ENCODE measurements at places on chromosomes 7 and 10.

DNA sequence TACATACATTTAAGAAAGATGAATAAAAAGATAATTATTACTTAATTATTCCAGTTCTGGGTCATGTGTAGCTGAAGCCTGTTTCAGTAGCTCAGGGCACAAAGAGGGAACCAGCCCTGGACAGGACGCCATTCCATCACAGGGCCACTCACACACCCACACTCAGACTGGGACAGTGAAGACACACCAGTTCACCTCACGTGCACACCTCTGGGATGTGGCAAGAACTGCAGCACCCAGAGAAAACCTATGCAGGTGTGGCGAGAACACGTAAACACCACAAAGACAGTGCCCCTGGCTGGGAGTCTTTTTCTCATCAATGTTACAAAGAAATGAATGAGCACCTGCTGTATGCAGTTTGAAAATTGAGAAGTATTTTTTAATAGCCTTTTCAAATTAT is 1.6 kb upstream of the IDI1 start:
- peak; percentile 25 for DNase-seq

DNA sequence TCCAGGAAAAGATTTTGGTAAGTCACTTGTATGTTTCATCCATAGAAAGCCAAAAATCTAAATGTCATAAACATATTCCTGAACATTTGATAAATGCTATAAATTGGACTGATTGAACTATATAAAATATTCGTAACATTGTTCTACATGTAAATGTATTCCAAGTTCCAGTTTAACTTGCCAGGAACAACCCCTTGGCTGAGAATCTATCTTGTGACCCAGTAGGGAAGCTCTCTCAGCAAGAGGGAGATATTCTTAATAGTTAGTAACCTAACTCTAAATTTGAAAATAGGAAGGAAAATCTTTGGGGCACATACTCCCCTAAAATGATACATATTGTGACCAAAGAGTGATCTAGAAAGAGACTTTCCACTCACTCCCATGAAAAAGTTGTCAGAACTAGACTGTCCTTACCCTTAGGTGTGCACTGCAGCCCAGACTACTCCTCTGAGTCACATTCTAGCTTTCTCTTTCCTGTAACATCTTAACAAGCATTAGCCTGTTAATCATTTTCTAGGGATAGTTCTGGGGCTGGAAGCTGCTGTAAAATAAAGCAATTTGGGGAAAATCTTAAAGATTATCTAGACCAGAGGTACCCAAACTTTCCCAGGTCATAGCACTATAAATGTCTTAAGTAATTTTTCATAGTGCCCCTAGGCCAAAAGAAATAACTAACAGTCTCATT is 73.7 kb upstream of the SKAP2 start:
- DNase-seq = no peak

GRCh38 chr10:116615199-116615776 is 5.5 kb upstream of the PNLIPRP2 start:
- no peak for DNase-seq

DNA sequence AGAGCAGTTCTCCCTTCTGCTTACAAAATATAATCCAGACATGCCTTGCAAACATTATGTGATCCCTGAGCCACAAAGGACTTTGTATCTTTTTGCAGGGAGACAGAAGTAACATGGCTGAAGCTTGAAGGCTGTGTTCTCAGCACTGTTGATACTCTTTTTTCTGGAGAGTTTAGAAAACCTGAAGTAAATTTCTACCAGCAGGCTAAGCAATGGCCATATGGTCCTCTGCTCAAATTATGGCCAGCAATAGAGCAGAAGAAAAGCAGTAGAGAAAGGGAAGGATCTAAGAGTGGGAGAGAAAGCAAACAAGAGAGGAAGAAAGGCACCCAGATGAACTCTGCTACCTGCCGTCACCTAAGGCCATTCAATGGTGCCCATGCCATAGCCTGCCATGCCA is 98.4 kb downstream of the ABLIM1 start:
- no peak for DNase-seq

- DNase-seq = no peak
Observed at GRCh38 chr7:37205451-37205850, 243.2 kb downstream of the ELMO1 start.

- DNase-seq = no peak
Observed at GRCh38 chr10:105952153-105952552, 1212.4 kb downstream of the SORCS1 start.

DNA sequence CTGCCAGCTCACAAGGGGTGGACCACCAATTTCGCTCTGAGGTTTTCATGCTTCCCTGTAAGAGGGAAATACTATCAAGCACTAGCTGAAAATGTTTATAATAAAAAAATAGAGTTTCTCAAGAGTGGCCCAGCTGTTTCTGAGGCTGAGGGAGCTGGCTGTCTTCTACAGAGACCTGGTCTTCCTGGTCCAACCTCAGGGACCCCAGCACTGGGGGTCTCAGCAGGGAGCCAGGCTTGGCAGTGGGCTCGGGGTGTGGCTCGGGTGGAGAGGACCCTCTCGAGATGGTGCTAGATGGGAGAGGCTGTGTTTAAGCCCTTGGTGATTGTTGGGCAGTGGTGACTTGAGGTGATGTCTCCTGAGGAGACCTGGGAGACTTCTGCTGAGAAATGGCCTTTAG is 87.3 kb upstream of the SHH start:
- DNase-seq = no peak

GRCh38 chr10:70587045-70587658 is 15.4 kb downstream of the PRF1 start:
- DNase-seq = no peak

DNA sequence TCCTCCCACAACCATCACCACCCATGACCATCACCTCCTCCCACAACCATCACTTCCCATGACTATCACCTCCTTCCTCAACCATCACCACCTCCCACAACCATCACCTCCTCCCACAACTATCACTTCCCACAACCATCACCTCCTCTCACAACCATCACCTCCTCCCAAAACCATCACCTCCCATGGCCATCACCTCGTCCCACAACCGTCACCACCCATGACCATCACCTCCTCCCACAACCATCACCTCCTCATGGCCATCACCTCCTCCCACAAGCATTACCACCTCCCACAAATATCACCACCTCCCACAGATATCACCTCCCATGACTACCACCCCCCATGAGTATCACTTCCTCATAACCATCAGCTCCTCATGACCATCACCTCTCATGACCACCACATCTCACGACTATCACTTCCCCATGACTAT is 52.2 kb downstream of the PDGFA start:
- DNase-seq = no peak

DNA sequence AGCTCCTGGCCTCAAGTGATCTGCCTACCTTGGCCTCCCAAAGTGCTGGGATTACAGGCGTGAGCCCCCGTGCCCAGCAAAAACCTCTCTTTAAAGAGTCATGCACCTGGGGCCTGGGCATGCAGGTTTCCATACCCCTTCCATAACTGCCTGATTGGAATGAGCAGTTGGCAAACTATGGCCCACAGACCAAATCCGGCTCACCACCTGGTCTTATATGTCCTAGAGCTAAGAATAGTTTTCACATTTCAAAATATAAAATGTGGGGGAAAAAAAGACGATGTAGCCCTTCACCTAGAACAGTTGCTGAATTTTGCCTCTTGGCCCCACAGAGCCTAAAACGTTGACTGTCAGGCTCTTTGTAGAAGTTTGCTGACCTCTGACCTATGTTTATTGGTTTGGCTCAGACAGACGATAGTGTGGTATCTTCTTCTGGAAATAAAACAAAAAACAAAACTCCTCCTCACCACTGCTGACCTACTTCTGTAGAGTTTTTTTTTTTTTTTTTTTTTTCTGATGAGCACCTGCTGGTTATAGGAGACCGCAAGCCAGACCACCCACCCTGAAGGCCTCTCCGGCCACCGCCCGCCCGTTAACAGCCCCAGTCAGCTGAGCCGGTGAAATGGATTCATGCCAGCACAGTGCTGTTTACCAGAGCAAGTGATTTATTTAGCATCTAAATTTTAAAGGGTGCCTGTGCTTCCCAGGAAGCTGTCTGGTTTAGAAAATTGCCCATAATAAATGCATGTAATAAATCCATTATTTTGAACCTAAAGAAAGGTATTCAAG is 33.5 kb upstream of the SFRP5 start:
- DNase-seq = no peak

Measured in stimulated activated CD8-positive, alpha-beta memory T cell treated with anti-CD3 and anti-CD28 coated beads, Interleukin-7, amount 100 ng/mL, for 48 hours (primary cell).